Activated naive CD4-positive, alpha-beta T cell treated with anti-CD3 and anti-CD28 coated beads for 36 hours (primary cell): ENCODE measurements at places on chromosomes 4 and X. TPM values are rescaled to one million over a fixed set of nuclear protein-coding genes. Genes with fewer than 3 reads are reported as not detected.

- H3K4me1 ChIP-seq, result peaks cover 3% of the 10 kb centered on the region
- H3K4me3 ChIP-seq, result no peak overlapping the region
- no peak overlapping the region for H3K27ac ChIP-seq
- DNase-seq, result peak; percentile 75
- H3K27me3 ChIP-seq, result no peaks in the 10 kb centered on the region
Measured at GRCh38 chrX:1531096-1531890, 5.7 kb downstream of the P2RY8 start.

DNA sequence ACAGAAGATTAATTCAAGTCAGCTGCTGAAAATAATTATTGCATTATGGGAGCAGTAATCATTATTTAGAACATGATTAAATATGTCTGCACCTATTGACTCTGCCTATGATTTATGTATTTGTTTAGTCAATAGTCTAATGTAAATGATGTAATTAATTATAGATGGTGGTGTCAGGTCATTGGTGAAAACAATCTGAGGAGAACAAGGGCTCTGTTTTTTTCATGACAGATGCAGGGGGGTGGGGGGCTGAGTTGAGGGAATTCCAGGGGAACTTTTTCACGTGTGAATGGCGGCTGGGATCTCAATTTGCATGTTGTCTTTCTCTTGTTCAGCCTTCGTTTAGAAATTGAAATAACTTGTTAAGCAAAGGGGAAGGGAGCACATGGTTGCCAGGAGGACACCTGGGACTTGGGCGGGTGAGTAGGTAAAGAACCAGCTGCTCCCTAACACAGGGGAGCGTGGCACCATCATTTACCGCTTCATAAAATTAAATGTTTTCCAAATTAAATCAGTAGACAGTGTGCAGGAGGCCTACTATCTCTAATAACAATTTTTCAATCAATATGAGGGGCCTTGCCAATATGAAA, 65.4 kb downstream of the NKX6-1 start:
- no peak for DNase-seq
- no peaks in the 10 kb centered on the region for H3K36me3 ChIP-seq
- H3K27me3 ChIP-seq, result peaks cover 3% of the 10 kb centered on the region
- no peaks in the 10 kb centered on the region for H3K4me1 ChIP-seq
- H3K4me3 ChIP-seq, result no peak overlapping the region

The LIN54 gene
- 17.0 TPM for total RNA-seq

The F8A1 gene
- 33.7 TPM for total RNA-seq

The ANAPC10 gene
- 23.5 TPM for total RNA-seq
